ENCODE measurements at places on chromosomes 6 and 20.

DNA sequence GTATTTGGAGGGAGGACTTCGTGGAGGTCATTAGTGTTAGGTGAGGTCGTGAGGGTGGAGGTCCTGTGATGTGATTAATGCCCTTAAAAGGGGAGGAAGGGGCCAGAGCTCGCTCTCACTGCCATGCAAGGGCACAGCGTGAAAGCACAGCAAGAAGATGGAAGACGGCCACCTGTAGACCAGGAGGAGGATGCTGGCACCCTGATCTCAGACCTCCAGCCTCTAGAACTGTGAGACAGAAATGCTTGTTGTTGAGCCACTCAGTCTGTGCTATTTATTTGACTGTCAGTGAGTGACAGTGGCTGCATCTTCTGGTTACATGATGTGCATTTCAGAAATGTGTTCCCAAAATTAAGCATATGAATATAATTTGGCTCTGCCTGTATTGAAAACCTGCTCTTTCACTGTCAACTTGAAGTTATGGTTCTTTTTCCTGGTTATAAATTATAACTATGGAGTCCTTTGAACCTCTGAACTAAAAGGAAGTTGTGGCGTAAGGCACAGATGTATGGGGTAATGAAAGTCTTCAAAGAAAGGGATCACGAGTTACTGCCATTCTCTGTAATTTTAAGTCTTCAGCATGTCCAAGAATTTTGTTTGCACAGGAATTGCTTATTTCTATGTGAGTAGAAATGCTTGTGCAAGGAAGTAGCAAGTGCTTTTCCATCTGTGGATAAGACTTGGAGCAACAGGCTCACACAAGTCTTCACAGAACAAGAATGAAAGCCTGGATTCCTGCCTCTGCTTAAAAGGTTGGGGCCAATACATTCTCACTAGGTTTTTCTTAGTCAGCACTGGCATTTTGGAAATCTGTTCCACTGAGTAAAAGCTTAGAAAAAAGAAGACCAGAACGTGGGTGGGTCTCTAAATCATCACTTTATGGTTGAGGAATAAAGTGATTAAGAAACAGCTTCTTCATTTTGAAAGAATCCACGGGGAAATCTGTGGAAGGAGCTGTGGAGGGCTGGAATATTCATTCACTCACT is 10.3 kb downstream of the PPP1R14C start:
- no peak for DNase-seq

DNA sequence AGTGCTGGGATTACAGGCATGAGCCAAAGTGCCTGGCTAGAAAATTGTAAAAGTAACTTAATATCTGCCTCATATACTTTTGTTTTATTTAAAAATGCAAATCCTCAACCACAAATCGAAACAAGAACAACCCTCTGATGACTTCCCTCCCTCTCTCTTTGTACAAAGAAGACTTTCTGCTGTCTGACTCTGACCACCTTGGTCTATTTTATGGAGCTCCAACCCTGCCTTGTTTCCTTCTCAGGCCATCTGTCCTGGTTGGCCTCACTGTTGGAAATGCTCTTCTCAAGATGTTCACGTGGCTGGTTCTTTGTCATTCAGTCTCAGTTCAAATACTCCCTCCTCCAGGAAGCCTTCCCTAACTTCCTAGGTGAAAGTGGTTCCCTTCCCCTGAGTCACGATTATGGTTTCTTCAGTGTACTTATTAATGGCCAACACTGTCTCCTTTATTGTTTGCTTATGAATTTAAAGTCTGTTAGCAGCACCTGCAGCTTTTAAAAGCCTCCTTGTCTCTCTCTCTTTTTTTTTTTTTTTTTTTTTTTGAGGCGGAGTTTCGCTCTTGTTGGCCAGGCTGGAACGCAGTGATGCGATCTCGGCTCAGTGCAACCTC is 151.5 kb upstream of the SALL4 start:
- DNase-seq: no peak

- DNase-seq: no peak
Measured at GRCh38 chr6:55137929-55138693, 36.2 kb upstream of the HCRTR2 start.

DNA sequence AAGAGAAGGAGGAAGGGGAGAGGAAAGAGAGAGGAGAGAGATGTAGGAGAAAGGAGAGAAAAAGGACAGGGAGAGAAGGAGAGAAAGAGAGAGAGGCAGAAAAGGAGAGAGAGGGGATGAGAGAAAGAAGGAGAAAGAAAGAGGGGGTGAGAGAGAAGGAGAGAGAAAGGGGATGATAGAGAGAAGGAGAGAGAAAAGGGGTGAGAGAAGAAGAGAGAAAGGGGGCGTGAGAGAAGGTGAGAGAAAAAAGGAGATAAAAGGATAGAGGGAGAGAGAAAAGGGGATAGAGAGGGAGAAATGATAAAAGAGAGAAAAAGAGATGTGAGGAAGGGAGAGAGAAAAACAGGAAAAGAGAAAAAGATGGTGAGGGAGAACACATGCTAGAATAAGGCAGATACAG is 933.4 kb downstream of the KIF16B start:
- no peak for DNase-seq

DNA sequence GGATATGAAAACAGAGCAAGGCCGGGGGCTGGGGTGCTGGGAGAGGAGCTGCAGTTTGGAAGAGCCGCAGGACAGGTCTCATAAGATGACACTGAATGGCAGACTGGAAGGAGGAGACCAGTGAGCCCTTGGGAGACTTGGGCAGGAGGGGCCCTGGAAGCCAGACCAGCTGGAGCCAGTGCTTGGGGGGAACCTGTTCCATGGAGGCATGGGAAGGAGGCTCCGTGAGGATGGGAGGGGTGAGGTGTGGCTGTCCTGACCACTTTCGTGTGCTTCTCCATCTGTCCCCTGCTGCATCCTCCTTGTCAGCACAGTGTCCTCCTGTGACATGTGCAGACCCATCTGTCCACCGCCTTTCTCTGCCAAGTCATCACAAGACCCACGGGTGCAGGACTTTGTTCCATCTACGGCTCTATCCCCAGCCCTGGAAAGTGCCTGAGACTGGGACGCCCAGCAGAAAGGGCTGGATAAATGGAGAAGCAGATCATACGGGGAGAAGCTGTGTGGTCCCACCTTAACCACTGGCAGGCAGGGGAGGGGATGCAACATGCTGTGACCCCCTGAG is 84.8 kb upstream of the MPC1 start:
- no peak for DNase-seq

DNA sequence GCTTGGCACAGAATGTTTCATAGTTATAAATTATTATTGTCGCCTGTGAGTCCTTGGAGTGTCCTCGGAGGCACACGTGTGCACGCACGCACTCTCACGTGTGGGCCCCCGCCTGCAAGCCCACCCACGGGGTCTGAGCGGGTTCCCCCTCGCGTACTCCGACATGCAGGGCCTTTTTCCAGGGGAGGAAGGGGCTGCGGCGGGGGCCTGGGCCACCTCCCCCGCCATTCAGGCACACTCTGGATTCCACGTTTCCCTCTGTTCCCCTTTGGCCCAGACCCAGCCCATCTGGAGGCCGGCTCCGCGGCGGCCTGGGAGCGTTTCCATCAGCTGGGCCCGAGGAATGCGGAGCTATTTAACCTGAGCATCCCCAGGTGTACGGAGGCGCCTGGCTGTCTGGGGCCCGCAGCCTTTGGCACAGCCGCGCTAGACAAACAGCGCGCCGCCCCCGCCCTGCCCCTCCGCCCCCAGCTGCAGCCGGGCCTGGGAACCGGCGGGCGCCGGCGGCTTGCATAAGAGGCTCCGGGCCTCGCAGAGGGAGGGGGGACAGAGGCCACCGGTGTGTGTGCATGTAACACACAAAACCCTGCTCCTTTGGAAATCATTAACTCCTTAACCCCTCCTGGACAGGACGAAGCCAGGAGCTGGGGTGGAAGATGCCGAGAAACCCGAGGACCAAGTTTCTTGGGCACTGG is 3.3 kb downstream of the ID1 start:
- no peak for DNase-seq

- no peak for DNase-seq
Measured at GRCh38 chr20:51902933-51903332, 100.6 kb upstream of the SALL4 start.

- no peak for DNase-seq
Measured at GRCh38 chr6:49553384-49553783, 2.9 kb downstream of the C6orf141 start.

DNA sequence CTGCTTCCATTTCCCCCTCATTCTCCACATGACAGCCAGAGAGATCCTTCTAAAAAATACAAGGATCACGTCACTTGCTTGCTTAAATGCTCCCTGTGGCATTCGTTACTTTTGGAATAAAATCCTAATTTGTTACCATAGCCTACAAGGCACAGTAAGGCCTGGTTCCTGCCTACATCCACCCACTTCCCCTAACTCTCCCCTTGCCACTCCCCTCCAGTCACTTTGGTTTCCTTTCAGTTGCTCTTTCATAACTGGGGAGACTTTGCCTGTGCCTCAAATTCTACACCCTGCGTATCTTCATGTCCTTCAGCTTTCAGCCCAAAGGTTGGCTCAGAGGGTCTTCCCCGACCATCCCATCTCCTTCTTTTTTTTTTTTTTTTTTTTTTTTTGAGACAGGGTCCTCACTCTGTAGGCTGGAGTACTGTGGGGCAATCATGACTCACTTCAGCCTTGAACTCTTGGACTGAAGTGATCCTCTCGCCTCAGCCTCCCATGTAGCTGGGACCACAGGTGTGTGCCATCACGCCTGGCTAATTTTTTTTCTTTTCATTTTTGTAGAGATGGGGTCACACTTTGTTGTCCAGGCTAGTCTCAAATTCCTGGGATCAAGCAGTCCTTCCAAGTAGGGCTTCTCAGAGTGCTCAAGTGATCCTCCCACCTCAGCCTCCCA is 12.5 kb downstream of the ID1 start:
- DNase-seq: no peak

- DNase-seq: no peak
Measured at GRCh38 chr20:8930726-8931125, 138.2 kb upstream of the PLCB4 start.

DNA sequence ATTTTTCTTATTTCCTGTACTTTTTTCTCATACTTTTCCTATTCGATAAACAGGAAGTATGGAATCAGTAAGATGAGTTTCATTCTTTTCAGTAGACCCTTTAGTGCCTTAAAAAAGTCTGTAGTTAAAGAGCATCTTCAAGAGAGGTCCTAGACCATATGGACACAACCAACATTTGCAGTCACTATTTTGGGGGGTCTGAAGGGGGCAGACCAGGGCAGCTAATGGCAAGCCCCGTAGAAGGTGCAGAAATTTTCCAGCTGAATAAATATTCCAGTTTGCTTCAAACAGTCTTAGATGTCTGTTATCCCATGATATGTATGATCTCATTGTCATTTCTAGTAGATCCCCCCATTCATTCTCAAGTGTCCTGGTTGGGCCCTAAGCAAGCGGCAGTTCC is 52.8 kb downstream of the MAP3K5 start:
- DNase-seq: no peak

DNA sequence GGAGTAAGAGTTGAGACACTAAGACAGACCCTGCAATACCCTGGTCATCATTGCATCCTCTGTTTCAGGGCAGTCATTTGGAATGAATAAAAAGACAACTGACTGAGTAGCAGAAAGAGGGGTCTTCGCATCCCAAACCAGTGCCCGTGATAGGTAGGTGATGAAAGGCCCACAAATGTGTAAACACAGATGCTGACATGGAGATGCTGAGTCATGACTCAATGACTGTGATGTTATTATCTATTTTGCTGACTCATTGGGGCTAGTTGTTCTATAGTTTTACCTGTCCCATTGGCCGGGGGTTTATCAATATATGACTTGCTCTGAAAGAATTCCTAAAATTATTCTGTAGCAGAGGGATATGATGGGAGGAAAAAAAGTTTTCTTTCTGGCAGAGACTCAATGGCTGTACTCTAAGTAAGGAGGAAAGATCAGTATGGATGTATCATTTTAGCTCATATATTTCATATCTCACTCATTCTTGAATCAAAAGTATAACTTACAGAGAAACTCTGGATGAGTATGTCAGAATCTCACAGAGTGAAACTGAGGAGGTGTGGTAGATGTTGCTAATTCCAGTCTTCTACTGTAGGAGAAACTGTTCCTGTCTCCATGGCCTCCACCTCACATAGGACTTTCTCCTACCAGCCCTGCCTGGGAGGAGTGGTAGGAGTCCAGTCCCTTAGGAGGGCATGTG is 119.9 kb upstream of the PREP start:
- no peak for DNase-seq

DNA sequence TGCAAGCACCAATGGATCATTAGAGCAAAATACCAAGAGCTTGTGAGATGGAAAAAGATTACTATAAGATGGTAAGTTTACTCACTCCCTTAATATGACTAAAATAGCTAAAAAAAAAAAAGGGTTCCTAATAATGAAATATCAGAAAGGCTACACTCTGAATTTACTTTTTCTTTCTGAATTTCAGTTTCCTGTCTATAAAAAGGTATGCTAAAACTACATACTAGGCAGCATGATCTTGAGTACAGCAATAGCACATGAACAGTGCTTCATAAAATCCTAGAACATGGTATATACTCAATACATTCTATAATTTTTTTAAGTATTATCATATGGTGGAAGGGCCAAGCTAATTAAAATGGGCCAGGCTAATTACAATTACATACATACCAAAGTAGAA is 24.0 kb upstream of the FAM135A start:
- DNase-seq: no peak

DNA sequence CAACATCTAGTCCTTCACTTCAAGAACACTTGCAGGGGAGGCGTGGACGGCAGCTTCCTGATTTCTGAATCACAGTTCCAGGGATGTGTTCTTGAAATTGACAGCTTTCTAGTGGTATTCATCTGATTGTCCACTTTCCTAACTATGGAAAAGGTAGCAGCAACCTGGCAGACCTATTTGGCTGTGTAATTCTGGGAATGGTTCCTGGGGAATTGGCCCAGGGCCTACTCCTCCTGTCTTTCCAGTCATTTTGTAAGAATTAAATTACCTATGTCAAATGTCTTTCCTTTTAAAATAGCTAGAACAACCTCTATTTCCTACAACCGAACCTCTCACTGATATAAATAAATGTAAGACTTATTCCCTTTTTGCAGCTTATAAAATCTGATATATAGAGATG is 85.5 kb upstream of the RSPO3 start:
- no peak for DNase-seq

GRCh38 chr20:14830899-14831298 is 493.5 kb upstream of the FLRT3 start:
- DNase-seq: no peak

DNA sequence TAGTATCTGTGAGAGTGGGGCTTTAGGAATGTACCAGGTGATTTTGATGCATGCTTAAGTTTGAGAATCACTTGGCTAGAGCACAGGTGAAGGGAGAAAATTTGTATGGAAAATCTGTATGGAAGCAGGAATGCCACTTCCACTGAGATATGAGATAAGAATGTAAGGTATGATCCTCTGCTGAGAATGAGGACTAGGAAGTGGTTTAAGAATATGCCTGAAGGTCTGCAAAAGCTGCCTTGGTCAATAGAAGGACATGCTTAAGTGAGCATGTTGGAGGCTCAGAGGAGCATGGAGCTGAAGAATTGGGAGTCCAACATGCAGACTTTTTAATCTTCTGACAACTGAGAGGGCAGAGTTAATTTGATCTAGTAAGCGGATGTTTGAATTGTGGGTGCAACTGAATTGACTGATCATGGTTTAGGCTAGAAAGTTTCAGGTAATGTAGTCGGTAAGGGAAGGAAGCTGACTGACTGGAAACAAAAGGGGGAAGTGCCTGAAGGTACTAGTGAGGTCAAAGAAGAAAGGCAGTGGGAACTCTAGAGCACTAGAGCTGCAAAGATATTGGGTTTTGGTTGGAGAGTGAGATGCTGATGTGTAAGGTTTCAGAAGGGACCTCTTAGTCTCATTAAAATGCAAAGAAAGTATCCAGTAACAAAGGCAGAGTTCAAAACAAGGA is 28.6 kb upstream of the NOTCH4 start:
- no peak for DNase-seq

All from stimulated activated CD4-positive, alpha-beta T cell treated with anti-CD3 and anti-CD28 coated beads, Interleukin-15, amount 100 ng/mL, for 1 hour (primary cell).